ENCODE measurements at places on chromosomes 16 and 17.

DNA sequence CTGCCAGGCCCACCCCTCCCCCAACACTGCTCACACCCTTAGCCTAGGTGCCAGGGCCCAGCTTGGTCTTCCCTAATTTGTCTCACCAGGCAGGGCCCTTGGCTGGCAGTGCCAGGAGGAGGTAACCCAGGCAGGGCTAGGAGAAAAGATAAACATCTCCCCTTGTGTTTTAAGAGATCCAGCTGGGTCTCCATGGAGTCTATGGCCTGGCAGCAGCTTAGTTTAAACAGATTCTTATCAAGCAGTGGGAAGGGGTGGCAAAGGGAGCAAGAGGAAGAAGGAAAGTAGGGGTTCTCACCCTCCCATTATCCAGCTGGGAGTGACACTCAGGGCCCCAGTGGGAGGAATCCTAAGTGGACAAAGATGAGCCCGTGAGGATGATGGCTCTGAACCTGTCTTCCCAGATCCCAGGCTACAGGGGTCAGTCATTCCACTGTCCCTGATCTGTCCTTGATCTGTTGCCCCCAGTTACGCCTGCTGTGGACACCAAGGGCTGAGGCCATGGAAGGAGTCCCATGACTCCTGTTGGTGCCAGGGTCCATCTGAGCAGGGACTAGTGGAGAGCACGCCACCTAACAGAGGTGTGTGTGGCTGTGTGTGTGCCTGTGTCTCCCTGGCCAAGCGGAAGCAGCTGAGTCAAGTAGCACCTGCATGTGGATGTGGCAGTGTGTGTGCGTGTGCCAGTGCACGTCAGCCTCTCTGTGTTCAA is 47.4 kb upstream of the MEIOC start:
- DNase-seq, result no peak

- no peak for DNase-seq
Measured at GRCh38 chr17:13575922-13576419, 25.8 kb downstream of the HS3ST3A1 start.

- no peak for DNase-seq
Measured at GRCh38 chr16:51509336-51509735, 358.3 kb upstream of the SALL1 start.

DNA sequence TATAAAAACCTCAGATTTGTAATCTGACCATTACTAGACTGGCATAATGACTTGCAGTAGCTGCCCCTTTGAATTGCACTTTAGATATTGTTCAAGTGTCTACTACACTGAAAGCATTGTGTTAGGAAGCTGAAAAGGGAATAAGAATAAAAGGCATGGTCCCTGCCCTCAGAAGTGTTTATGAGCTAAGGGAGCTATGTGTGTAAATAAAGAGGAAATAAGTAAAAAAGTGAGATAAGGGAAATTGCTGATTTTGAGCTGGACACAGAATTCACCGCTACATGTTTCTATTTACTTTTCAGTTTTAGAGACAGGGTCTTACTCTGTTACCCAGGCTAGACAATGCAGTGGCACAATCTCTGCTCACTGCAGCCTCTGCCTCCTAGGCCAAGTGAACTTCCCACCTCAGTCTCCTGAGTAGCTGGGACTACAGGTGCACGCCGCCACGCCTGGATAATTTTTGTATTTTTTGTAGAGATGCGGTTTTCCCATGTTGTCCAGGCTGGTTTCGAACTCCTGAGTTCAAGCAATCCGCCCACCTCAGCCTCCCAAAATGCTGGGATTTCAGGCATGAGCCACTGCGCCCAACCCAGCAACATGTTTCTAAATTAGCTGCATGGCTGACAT is 57.0 kb downstream of the GRB2 start:
- DNase-seq, result no peak

DNA sequence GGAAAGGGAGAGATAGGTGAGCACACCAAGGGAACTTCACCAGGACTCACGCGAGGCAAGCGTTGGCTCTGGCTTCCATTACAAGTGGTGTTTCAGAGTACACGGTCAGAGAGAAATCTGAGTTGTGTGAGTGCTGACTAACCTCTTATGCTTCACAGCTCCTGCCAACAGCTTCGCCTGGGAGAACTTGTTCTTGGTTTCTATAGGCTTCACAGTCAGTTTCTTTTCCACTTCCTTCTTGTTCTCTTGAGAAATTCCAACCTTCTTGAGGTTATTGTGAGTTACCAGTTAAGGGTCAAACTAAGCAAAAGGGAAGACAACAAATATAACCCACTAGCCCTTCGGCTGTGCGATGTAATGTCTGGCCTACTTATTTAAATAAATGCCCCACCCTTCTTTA is 18.9 kb downstream of the PSME3IP1 start:
- no peak for DNase-seq

- DNase-seq, result no peak
Measured at GRCh38 chr16:67965668-67966548, 2.5 kb downstream of the SLC12A4 start.

GRCh38 chr16:56776562-56776961 is 46.6 kb downstream of the NUP93 start:
- no peak for DNase-seq

- DNase-seq, result no peak
Measured at GRCh38 chr17:11240041-11240840, 772 bp upstream of the SHISA6 start.

DNA sequence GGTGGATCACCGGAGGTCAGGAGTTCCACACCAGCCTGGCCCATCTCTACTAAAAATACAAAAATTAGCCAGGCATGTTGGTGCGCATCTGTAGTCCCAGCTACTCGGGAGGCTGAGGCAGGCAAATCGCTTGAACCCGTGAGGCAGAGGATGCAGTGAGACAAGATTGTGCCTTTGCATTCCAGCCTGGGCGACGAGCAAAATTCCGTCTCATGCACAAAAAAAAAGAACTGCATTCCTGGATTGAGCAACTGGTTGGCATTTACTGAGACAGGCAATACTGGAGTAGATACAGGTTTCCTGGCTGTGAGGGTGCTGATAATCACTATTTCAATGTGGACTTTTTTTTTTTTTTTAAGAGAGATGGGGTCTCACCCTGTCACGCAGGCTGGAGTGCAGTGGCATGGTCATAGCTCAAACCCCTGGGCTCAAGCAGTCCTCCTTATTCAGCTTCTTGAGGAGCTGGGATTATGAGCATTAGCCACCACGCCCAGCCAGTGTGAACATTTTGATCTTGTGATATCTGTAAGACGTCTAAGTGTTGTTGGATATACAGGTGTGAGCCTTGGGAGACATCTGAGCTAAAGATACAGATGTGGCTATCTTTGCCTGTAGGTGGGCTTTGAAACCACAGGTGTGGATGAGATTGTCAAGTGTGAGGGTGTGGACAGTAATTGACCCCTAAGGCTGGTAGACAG is 5.8 kb downstream of the CYB5D2 start:
- DNase-seq, result no peak

- no peak for DNase-seq
Measured at GRCh38 chr17:51079049-51079448, 41.6 kb downstream of the SPAG9 start.

GRCh38 chr17:64005734-64006167 is 7.6 kb downstream of the PRR29 start:
- no peak for DNase-seq

DNA sequence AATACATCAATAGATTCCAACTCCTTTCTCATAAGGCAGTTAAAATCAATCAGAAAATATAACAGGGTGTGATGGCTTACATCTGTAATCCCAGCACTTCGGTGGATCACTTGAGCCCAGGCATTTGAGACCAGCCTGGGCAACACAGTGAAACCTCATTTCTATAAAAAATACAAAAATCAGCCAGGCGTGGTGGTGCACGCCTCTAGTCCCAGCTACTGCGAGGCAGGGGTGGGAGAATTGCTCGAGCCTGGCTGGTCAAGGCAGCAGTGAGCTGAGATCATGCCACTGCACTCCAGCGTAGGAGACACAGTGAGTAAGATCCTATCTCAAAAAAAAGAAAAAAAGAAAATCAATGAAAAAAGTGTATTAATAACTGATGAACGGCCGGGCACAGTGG is 258.6 kb downstream of the NTN1 start:
- no peak for DNase-seq

- DNase-seq, result no peak
Measured at GRCh38 chr17:79305768-79306423, 231.3 kb downstream of the ENGASE start.

DNA sequence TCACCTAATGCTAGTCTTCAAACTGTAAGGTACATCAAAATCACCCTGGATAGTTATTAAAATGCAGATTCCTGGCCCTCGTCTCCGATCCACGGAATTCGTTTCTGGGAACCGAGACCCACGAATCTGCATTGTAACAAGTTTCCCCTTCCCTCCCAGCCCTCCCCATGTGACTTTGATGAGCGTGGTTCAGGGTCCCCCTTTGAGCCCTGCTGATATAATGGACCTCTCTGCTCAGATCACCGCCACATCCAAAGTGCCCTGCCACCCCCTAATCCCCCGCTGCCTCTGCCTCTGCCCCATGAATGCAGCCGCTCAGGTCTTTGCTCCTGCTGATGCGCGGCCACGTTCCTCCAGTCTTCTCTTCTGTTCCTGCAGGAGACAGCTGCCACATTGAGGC is 283.1 kb downstream of the SNX29 start:
- no peak for DNase-seq

- DNase-seq, result no peak
Measured at GRCh38 chr16:64051824-64052223, 1070.0 kb downstream of the CDH11 start.

GRCh38 chr17:34817252-34818035 is 143.8 kb downstream of the CCT6B start:
- DNase-seq, result no peak

DNA sequence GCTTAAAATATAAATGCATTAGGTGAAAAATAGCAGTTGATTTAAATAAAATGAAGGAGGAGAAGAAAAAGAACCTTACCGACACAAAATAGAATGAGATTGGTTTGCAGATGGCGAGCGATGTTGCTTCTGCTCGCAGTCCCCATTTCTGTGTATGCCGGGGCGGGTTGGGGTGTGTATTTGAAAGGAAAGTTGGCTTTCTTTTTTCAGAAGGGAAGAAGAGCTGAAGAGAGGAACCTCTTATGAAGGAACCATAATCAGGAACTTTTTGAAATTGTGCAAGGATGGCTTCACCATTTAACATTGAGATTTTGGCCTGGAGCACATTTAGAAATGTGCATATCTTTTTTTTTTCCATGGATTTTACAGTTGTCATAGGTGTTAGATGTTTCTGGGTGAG is at the start of gene IGSF6:
Gene IGSF6 (minus strand): TSS at position 156 of the 400 bp plus-strand sequence. CDS start 10 bp downstream, at position 146.
- DNase-seq, result no peak

DNA sequence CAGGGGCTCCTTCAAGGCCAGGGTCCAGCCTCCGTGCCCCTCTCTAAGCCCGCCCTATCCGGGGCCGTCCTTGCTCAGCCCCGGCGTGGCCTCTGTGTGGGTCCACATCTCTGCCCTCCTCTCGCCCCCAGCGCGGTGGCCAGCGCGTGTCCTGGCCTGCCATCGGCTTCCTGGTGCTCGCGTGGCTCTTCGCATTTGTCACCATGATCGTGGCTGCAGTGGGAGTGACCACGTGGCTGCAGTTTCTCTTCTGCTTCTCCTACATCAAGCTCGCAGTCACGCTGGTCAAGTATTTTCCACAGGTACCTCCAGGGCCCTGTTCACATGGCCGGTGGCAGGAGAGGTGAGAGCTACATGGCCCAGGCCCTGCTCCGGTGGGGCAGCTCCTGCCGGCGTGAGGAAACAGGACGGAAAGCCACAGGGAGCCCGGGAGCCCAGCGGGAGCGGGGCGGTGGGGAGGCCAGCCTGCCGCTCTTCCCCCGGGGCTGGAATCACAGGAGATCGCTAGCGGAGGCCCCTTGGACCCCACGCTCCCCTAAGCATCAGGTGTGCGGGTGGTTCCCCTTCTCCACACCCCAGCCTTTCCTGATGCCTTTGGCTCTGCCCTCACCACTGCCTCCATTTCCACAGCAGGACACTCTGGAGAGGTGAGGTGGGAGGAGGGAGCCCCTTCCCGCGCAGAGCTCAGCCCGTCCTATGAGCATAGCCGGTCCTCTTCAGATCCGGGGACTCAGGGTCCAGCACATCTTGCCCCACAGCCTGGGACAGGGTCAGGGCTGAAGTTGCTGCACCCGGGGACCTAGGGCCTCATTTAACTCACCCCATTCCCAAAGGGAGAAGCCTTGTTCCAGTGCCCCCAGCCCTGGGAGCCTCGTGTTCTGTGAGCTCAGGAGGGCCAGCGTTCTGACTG is 10.2 kb downstream of the TAX1BP3 start:
- no peak for DNase-seq

GRCh38 chr17:79365836-79366770 is 244.7 kb downstream of the RBFOX3 start:
- no peak for DNase-seq

GRCh38 chr17:8871081-8871581 is 3.7 kb upstream of the PIK3R6 start:
- DNase-seq, result no peak

DNA sequence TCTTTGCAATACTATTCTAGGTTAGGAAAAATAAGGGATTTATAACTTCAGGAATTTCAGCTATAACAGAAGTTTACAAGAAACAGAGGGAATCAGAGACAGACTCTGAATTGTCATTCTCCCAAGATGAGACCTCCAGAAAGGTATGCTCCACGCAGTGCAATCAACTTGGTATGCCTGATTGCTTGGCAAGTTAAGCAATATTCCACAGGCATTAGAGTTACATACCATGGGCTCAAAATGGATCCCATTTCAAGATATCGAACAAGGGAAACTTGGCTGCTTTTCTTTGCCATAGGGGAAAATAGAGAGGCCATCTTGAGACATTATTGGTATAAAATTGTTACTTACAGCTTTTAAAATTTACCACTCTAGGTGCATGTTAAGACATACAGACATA is 615.6 kb upstream of the SOX9 start:
- DNase-seq, result no peak

DNA sequence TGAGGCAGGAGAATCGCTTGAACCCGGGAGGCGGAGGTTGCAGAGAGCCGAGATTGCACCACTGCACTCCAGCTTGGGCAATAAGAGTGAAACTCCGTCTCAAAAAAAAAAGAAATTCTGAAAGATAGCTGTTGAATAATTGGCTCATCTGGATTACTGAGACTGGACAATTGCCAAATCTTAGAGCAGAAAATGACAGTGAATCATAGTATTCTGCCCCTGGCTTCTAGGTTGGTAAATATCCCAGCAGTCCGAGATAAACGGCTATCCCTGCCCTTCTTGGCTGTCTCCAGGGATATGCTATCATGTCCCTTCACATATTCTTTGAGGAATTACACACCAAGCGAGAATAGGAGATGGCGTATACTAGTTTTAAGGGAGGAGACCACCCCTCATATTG is 35.5 kb upstream of the METTL16 start:
- DNase-seq, result no peak

- DNase-seq, result no peak
Measured at GRCh38 chr16:11180489-11180888, 75.5 kb downstream of the SOCS1 start.

All from activated CD8-positive, alpha-beta memory T cell treated with anti-CD3 and anti-CD28 coated beads for 4 hours (primary cell).